ENCODE measurements at places on chromosomes 7 and 10. TPM values are rescaled to one million over a fixed set of nuclear protein-coding genes. Genes with fewer than 3 reads are reported as not detected.

The CCL24 gene
- total RNA-seq, result not detected

The NEUROD6 gene
- not detected for total RNA-seq

DNA sequence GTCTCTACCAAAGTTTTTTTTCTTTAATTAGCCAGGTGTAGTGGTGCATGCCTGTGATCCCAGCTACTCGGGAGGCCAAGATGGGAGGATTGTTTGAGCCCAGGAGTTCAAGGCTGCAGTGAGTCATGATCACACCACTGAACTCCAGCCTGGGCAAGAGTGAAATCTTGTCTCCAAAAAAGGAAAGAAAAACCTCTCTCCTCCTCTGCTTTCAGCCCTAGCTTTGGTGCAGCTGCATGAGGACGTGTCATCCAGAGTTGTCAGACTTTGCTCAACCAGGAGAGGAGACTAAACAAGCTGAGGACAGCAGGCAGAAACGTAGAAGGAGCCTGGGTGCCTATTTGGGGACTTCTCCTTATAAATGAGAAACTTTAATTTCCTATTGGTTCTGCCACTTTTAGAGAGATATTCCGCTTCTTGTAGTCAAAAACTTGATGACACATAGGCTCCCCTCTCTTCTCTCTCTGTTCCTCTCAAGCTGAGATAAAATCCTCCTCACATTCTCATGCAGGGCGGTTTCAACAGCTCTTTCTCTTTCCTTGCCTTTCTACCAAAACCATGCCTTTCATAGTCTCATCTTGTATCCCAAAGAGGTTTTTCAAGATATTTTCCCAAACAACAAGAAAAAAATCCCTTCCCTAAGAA lies 205.4 kb downstream of the ARHGAP12 start:
- no peak for DNase-seq

DNA sequence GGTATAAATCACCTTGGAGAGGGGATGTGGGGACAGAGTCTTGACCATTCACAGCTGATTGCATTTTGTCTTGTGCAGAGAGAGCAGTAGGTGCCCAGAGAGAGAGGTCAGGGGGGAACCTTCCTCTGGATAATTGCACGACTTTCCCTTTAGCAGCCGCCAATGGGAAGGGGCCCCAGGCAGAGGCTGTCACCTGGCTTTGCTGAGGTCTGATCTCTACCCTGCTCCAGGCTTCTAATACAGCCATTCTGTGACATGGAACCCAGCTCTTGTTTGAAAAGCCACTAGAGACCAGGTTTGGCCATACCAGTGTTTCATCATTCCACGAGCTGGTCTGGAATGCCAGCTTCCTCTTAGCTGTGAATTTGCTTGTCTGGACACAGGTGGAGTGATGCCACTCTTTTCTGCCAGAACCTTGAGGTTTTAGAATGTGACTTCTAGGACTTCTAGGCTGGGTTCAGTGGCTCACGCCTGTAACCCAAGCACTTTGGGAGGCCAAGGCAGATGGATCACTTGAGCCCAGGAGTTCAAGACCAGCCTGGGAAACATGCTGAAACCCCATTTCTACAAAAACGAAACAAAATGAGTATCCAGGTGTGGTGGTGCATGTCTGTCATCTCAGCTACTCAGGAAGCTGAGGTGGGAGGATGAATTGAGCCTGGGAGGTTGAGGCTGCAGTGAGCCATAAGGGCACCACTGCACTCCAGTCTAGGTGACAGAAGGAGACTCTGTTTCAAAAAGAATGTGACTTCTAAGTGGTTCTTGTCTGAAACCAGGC lies 159.9 kb downstream of the CAMK1D start:
- no peak for DNase-seq
